ENCODE measurements at places on chromosomes 7 and 10.

- DNase-seq, result no peak
Measured at GRCh38 chr7:155729847-155730246, 82.4 kb downstream of the SHH start.

- DNase-seq, result no peak
Measured at GRCh38 chr10:75202321-75203045, 8.1 kb upstream of the VDAC2 start.

DNA sequence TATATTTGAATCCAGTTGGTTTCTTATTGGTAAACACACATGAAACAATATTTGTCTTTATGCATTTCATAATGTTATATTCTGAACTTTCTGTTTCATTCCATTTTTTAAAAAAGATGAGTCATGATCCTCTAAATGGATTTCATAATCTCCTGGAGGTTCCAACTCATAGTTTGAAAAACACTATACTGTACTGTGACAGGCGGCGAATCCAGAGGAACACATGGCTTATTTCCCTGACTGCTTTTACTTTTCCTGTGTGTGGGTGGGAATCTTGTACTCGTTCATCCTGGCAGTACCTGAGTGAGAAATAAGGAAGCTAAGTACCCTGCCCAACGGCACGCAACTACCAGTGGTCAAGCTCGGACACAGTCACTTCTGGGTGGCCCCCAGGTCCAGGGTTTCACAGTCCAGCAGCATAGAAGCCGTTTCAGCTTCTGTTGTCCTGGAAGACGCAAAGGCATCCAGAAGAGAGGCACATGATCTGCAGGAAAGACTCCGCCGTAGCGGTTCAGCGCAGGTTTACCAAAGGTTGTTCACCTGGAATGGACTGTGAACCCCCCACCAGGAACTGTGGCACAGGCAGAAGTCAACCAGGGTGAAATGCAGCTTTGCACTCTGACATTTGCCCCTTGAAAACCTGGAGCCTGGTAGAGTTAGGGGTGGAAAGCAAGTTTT, 117.7 kb downstream of the CCNY start:
- no peak for DNase-seq

DNA sequence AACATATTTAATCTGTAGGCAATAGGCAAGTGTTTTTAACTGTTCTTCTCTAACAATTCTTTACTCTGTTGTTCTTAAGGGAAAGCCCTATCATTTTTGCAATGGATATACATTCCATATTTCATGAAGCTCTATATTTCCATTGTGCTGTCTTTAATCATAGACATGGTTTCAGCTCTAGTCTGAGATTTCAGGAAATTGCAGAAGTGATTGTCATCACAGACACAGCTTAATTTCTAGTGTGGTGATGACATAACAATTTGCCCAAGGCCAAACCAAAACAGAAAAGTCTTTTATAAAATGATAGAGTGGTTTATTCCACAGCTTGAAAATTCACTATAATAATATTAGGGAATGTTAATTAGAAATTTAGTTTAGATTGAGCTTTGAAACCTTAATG, 494.1 kb upstream of the SEMA3A start:
- DNase-seq, result no peak

GRCh38 chr7:18064242-18064838, 36.7 kb upstream of the PRPS1L1 start:
- DNase-seq, result no peak

DNA sequence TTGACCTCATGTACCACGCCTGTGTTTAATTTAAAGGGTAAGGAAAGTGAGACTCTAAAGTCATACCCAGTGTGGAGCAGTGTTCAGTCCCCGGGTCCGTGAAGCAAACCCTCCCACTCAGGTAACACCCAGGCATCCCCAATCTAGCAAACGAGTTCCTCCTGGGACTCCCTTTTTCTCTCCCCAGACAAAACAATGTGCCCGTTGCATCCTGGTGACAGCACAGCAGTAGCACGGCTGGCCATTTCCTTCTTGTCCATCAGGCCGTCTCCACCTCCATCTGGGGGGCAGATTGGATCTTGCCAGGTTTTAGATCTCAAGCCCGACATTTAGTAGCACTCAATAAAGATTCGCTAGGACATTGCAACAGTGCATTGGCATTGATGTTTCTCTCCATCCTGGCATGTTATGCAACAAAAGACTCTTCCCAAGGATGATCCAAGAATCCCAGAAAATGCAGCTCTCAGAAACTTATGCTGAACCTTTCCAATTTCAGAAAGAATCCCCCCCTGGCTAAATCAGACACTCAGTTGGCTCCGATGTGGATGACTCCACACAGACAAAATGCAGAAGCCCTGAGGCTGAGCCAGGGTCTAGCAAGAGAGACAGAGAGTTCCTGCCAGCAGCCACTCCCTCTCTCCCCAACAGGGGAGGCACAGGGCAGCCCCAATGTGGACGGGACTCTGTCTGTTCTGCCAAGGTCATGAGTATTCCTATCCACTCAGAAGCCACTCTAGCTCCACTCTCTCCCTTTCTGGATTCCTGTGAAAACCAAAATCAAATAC, 274.5 kb upstream of the MGMT start:
- DNase-seq, result no peak

DNA sequence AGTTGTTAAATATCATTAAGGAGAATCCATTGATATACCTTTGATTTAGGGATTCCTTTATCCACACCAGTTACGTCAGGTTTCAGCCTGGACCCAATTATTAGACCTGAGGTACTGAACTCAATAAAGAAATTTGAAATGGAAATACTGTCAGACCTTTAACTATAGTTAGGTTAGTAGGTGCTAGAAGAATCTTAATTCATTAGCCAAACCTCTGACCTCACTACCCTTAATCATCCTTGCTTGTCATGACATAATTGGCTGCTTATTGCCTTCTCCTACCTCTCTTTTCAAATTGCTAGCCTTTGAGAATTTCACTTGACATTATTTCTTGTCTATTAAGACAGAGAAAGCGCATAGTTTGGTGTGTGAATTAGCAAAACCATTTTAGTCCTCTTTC, 27.1 kb downstream of the SMNDC1 start:
- no peak for DNase-seq

GRCh38 chr7:128251337-128251736, 10.3 kb downstream of the LEP start:
- DNase-seq, result no peak

GRCh38 chr10:8829592-8829991, 775.1 kb downstream of the GATA3 start:
- DNase-seq, result no peak

DNA sequence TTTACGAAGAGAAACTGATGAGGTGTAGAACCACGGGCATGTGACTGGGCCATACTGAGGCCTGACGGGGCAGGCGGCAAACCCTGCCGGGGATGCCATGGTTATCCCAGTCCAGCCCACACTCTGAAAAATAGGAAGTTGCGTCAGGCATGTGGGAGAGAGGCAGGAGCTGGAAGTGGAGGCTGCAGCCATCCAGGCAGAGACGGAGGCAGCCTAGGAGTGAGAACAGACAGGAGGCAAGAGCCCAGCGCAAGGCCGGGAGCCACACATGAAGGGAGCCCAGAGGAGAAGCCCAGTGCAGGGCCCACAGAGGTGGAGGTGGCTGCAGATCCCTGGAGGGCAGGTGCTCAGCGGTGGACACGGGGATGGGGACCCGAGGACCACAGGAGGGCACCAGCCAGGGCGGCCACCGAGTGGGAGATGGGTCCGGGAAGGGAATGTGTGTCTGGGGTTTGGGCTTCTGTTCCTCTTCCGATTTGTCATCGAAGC, 175.2 kb upstream of the PPP2R2D start:
- no peak for DNase-seq

- no peak for DNase-seq
Measured at GRCh38 chr10:70840836-70841235, 25.1 kb downstream of the SGPL1 start.

DNA sequence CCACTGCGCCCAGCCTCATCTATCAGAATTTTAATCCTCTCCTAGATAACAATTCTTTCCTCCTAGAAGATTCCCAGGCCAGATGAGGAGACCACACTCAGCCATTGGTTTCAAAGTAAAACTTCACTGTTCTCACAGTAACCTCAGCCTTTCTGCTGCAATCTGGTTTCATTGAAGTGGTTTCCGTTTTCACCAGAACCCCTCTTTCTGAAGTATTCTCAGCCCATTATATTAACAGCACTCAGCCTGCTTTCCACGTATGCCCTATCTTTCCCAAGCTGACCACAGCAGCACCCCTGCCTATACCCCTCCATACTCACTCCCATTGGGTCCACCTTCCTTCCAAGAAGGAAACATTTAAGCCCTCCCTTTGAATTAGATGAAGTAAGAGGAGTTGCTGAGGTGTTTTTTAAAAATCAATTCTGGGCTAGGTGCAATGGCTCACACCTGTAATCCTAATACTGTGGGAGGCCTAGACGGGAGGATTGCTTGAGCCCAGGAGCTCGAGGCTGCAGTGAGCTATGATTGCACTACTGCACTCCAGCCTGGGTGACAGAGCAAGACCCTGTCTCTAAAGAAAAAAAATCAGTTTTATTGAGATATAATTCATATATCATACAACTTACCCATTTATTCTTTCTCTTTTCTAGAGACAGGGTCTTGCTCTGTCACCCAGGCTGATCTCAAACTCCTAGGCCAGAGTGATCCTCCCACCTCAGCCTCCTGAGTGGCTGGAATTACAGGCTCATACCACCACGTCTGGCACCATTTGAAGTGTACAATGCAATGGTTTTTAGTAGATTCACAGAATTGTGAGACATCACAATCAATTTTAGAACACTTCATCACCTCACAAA, 11.3 kb downstream of the PLAU start:
- no peak for DNase-seq

DNA sequence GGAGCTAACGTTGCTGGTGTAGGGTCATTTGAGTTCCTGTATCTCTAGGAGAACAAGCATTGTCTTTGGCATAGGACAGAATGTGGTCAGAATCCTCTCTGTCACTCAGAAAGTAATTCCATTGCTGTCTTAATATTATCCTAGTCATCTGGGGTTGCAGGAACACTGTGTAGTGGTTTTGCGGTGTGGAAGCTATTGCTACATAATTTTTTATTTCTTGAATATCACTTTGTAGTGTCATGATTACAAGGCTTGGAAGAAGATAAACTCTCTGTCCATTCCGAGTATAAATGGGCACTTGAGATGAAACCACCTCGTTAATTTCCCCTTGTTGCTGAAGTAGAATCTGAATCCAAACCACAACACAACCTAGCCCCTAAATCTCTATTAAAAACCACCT, 919.2 kb downstream of the LRMDA start:
- no peak for DNase-seq

DNA sequence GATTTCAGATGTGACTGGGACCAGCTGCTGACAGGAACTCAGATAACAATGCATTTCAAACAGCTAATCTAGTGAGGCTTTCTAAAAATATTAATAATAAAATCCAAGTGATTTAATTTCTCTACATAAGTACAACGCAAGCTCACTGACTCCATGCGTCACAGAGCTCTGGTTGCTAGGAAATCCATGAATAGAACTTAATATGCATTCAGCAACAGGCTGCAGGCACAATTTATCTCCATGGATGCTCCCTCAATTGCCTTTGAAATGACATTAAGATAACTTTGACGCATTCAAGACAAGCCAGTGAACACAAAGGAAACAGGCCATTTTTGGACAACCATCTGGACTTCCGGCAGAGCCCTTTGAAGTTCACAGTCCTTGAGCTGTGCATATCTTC, 118.7 kb upstream of the COL1A2 start:
- no peak for DNase-seq

- DNase-seq, result no peak
Measured at GRCh38 chr7:95897557-95898251, 125.3 kb downstream of the DYNC1I1 start.

DNA sequence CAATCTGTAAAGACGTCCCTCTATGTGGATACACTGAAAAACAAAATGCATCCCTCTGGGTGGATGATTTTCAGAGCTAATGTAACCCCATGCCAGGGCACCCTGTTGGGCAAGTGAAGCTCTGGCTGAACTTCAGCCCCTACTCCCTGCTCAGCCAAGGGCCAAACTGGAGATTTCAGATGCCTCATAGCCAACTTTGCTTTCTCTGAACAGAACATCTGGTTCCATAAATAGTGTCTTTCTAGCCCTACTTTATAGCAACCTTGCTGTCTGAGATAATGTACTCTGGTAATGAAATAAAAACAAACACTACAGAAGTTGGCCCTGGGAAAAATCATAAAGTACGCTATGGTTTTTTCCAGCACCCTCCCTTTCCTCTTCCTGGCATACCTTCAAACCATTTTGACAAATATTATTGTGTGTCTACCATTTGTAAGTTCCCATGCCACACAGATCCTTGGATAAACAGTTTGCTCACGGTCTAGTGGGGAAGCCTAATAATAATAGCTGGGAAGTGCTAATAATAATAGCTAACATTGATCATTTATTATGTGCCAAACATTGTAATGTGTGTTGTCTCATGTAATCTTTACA, 3.4 kb downstream of the ENTPD1 start:
- DNase-seq, result no peak

GRCh38 chr7:12805957-12806356, 118.5 kb downstream of the ARL4A start:
- no peak for DNase-seq

GRCh38 chr7:48245751-48246472, 74.7 kb downstream of the ABCA13 start:
- DNase-seq, result no peak

- DNase-seq, result no peak
Measured at GRCh38 chr10:51270936-51271530, 196.7 kb downstream of the PRKG1 start.

GRCh38 chr10:90308223-90308622, 549.6 kb downstream of the HTR7 start:
- DNase-seq, result no peak

DNA sequence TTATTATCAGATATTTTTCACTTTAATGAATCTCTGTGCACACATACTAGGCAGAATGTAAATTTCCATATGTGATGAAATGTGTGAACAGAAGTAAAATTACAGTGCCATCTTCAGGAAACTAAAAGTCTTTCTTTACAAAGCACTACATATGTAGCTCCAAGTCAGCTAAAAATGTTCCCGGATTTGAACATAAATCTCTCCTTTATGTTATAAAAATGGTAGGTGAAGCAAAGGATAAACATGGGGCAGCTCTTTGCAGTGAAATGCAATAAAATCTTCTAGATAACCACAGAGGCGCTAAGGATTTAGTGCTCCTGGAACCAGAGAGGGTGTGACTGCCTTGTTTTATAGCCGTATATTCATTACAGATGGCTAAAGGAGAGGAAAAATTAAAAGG, 104.9 kb upstream of the C7orf33 start:
- DNase-seq, result no peak

GRCh38 chr10:86393362-86393761, 26.8 kb upstream of the GRID1 start:
- no peak for DNase-seq

- DNase-seq, result no peak
Measured at GRCh38 chr10:48799341-48800006, 114.8 kb downstream of the WDFY4 start.

DNA sequence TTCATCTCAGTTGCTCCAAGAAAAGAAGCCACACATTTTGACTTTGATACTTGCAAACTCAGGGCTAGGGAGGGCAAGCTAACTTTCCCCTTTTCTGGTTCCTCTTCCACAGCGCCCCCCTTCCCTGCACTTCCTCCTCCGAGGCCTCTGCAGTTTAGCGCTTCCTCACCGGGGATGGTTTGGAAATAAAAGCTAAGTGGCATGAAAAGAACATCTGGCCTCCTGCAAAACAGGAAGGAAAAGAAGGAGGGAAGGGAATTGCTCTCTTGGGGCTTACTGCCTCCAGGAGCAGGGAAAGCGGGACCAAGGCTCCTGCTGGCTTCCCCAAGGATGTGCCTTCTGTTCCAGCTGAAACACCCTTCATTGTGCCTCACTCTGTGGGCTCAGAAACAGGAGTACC, 42.3 kb downstream of the PRKCQ start:
- DNase-seq, result no peak

Data from stimulated activated CD8-positive, alpha-beta memory T cell treated with anti-CD3 and anti-CD28 coated beads, Interleukin-4, amount 100 ng/mL, for 4 hours (primary cell).